Metanephros (tissue), 2 donors: ENCODE measurements at places on chromosomes 4 and X. TPM values are rescaled to one million over a fixed set of nuclear protein-coding genes. Genes with fewer than 3 reads are reported as not detected.

PDLIM3 gene
- total RNA-seq: 82.4 TPM

RAB9B gene
- total RNA-seq: 5.6 TPM

CLDN34 gene
- 0.23 TPM for total RNA-seq

GYPB gene
- total RNA-seq: 23.6 TPM

GLRA3 gene
- total RNA-seq: under 0.01 TPM

CENPVL1 gene
- 0.18 TPM for total RNA-seq

CLNK gene
- total RNA-seq: 0.93 TPM

C4orf51 gene
- not detected for total RNA-seq

CXCL10 gene
- total RNA-seq: 3.3 TPM

PF4V1 gene
- total RNA-seq: not detected

DCAF8L2 gene
- not detected for total RNA-seq

TLR1 gene
- total RNA-seq: 7.6 TPM

TRIM2 gene
- 113 TPM for total RNA-seq

SLC26A1 gene
- 9.4 TPM for total RNA-seq

LIMCH1 gene
- 94.9 TPM for total RNA-seq

FRMPD3 gene
- total RNA-seq: 0.35 TPM

COL4A5 gene
- 134 TPM for total RNA-seq

CLGN gene
- 0.47 TPM for total RNA-seq

SPOCK3 gene
- 6.1 TPM for total RNA-seq

SFRP2 gene
- total RNA-seq: 12.3 TPM

FAM193A gene
- 24.3 TPM for total RNA-seq

PCDH7 gene
- 42.0 TPM for total RNA-seq
